ENCODE measurements at places on chromosomes 3 and 15. TPM values are rescaled to one million over a fixed set of nuclear protein-coding genes. Genes with fewer than 3 reads are reported as not detected.

DHFR2 gene
- total RNA-seq = 2.4 TPM

ABI3BP gene
- not detected for total RNA-seq

CNTN4 gene
- total RNA-seq = not detected

PLA2G4F gene
- total RNA-seq = not detected

THPO gene
- not detected for total RNA-seq

SMCO1 gene
- not detected for total RNA-seq

GOLGA6L7 gene
- not detected for total RNA-seq

CISH gene
- total RNA-seq = 28.3 TPM

CACNA2D2 gene
- total RNA-seq = 3.5 TPM

SEMA6D gene
- total RNA-seq = not detected

C3orf18 gene
- total RNA-seq = 17.1 TPM

GJD2 gene
- total RNA-seq = not detected

ADAMTS7 gene
- not detected for total RNA-seq

CATSPER2 gene
- 5.4 TPM for total RNA-seq

PROK2 gene
- 1.5 TPM for total RNA-seq

QARS1 gene
- total RNA-seq = 214 TPM

GABRG3 gene
- total RNA-seq = not detected

KLHL40 gene
- total RNA-seq = not detected

FOXL2 gene
- not detected for total RNA-seq

All from T-helper 17 cell (primary cell).